Dermis microvascular lymphatic vessel endothelial cell (primary cell): ENCODE measurements at places on chromosomes 1 and 21. TPM values are rescaled to one million over a fixed set of nuclear protein-coding genes. Genes with fewer than 3 reads are reported as not detected.

DNA sequence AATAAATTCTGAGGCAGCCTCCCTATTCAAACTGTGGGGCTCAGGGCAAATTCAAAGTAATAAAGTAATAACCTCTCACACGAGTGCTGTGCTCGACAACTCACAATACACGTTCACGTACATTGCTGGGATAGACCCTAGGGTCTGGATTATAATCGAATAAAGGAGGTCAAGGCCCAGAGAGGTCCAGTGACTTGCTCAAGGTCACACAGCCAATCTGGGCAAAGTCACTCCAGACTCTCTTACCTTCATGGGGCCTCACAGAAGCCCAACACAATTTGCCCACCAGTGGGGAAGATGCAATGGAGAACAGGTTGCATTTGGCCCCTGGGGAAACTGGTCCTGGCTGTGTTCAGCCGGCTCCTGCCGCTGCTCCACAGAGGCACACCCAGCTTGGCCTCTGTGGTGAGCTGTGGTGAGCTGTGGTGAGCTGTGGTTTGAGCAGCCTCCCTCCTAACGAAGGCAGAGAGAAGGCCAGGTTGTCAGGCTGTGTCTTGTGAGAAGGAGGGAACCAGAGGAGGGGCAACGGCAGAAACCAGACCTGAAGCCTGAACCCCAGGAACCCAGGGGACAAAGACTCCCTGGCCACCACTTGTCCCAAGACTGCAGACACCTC is 35.1 kb downstream of the NUAK2 start:
- no peak for DNase-seq

DNA sequence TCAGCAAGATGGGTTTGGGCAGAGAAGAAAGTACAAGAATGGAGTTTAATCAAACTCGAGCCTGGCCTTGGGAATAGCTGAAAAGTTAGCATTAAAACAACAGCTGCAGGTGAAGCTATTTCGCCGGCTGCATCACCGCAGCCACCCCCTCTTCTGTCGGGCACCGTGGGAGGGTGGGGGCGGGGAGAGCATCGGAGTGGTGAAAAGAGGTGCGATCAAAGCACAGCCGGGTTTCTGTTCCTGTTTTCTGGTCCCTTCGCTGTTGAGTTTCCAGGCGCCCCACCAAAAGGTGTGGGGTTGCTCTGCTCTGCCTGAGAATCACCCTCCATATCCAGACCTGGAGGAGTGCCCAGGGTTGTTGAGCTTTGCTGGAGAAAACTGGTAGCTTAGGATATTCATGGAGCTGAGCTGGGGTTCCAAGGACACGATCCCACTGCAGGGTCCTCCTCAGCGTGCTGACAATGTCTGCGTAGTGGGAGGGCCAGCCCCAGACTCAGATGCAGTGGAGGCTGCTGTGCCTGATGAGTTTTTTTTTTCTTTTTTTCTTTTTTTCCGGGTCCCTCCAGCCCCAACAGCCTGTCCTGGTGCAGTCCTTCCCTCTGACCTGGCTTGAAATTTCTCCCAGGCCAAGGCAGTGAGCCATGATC is 127.5 kb upstream of the C1orf174 start:
- no peak for DNase-seq

Gene LCE1B
- total RNA-seq, result not detected in 2 replicates

Gene NCF2
- total RNA-seq, result not detected in 2 replicates

DNA sequence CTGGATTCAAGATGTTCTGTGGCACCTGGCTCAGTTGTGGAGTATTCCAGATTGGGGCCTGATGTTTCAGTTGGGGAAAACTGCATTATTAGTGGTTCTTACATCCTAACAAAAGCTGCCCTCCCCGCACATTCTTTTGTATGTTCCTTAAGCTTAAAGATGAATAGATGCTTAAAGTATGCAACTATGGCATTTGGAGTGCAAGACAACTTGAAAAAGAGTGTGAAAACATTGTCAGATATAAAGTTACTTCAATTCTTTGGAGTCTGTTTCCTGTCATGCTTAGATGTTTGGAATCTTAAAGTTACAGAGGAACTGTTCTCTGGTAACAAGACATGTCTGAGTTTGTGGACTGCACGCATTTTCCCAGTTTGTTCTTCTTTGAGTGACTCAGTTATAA is 7.2 kb downstream of the FPGT start:
- no peak for DNase-seq

DNA sequence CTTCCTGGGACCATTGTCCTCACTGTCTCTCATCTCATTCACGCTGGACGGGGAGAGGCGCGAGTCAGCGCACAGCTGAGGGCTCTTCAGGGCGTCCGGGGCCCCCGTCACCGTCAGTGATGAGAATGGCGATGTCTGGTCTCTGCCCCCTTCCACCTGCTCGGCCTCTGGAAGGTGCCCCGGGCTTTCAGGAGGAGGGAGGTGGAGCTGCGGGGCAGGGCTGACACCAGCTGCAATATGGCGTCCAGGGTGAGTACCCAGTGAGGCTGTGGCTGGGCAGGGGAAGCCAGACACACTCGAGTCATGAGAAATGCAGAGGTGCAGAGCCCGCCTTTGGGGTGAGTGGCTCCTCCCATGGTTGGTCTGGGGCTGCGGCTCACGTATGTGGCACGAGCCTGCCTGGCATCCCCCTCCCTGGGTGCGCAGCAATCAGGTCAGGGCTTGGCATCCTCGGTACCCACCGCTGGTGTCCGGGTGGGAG is 15.1 kb downstream of the MORN1 start:
- DNase-seq, result no peak

Gene FABP3
- total RNA-seq, result 0.13 and 1.3 TPM in 2 replicates

DNA sequence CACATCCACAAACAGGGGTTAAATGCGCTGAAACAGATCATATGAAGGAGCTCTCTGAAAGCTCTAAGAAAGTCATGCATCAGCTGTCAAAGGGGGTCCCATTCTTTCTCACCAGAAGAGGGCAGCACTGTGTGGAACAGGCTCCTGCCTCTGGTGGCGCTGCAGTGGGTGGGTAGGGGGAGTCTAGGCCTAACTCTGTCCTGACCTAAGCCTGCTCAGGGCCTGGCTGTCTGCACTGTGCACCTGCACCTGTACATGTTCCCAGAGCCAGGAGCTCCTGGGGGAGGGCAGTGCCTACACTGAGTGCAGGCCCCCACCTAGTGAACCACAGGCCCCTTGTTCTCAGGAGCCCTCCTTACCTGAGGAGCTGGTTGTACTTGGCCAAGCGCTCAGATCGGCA is 16.0 kb downstream of the ENO1 start:
- DNase-seq, result no peak

GRCh38 chr1:116371752-116372151 is 1.3 kb upstream of the ATP1A1 start:
- no peak for DNase-seq

DNA sequence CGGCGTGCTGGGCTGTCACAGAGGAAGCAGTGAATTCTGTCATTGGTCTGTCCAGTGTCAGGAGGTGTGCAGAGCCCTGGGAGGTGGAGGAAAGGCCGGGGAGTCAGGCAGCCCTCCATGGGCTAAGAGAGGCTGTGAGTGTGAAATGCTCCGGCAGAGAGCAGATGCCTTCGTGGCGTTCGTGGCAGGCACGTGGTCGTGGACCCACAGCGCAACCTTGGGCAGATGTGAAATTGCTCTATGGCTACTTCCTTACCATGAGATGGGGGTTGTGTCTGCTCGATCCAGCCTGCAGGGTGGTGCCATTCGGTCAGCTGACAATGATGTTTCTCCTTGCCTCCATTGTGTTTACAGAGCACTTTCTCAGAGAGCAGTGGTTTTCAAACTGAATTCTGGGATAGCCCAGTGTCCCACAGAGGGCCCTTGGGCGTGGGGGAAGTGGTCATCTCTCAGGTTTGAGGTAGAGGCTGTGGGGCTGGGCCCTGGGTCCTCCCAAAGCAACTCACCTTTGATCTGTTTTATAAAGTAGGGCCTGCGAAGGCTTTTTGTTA is 27.9 kb downstream of the TNFRSF1B start:
- DNase-seq, result no peak

DNA sequence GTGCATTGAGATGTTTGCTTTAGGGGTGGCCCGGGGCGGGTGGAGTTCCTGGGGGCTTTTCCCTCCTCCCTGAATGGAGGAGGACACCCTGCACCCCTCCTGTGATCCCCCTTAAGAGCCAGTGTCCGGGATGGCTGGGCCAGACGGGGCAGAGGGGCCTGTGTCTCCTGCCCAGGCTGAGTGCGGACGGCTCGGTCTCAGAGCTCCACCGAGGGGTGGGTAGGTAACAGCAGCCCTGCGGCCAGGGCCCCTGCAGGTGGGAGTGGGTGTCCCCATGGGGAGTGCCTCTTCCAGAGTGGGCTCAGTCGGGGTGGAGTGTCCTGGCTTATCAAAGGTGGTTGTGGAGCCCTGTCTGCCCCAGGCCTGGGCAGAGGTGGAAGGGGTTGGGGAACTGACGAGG is 23.1 kb downstream of the TP73 start:
- no peak for DNase-seq

- no peak for DNase-seq
Observed at GRCh38 chr1:116712510-116712909, 41.7 kb upstream of the CD2 start.

- DNase-seq, result no peak
Observed at GRCh38 chr21:16605597-16605996, 875.8 kb downstream of the USP25 start.

Gene FAM131C
- 0.13 TPM in 1 of 2 replicates, not detected in the other for total RNA-seq

DNA sequence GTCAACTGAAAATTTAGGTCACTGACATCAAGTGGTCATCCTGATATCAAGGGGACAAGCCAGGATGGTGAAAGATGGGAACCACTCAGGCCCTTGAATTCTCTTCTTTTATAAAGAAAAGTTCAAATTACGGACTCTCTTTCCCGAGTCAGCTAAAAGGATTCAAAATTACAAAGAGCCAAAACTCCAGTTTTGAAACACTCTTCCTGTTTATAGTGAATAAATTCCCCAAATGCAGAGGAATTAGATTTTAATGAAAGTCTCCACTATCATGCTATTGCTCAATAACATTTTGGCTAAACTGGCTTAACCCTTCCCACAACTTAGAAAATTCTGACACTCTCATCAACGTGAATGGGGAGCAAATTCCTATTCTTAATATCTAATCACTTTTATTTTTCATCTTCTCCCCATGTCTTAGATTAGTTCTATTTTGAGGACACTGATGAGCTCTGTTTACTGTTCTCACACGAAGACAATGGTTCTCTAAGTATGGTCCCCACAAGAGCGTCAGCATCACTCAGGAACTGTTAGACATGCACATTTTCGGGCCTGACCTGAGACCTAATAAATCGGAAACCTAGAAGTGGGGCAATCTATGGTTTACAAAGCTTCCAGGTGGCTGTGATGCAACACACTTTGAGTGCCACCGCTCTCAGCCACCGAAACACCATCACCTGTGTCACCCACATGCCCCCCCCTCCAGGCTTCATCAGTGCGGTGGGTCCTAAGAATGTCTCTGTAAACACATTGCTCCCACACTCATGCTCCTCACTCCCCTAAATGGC is 64.4 kb upstream of the TIAM1 start:
- DNase-seq, result no peak

Gene CCDC27
- total RNA-seq, result not detected in 2 replicates

Gene PRKACB
- total RNA-seq, result 10.0 and 14.6 TPM in 2 replicates

- no peak for DNase-seq
Observed at GRCh38 chr1:181149326-181150125, 61.0 kb downstream of the IER5 start.

Gene RHBDL2
- total RNA-seq, result 0.13 TPM in 1 of 2 replicates, not detected in the other

DNA sequence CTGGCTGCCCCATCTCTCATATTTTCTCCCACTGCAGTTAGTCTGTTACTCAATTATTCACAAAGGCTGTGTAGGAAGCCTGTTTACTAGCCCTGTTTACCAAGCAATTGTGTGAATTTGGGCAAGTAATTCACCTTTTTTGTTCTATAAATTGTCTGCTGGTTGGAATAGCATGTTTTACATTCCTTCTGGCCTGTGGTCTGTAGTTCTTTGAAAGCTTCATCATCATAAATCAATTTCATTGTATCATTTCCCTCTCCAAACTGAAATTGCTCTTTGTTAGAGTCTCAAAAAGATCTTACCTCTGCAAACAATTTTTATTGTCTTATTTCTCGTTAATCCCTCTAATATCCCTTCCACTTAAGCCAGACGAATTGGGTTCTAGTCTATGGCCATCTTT is 1059.5 kb upstream of the ADGRL4 start:
- no peak for DNase-seq

DNA sequence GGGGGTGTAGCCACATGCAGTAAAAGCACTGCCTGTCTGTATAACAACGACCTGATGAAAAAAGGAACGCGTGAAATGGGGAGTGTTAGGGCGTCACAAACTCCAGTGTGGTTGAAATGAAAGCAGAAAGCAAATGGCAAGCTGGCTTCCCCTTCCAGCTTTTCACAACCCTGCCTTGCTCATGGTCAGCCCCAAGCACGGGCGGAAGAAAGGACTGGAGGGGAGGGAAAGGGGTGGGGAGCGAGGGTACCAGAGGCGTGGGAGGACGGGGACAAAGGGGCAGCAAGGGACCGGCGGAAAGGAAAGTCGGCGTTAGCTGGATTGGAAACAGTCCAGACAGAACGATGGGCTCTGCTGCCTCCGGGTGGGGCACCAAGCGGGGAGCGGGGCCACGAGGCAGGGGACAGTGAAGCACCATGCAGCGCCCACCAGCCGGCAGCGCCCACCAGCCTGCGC is 9.6 kb downstream of the VPS26C start:
- peak; percentile 45 for DNase-seq

Gene HES4
- 29.0 and 54.1 TPM in 2 replicates for total RNA-seq
